ENCODE measurements at places on chromosomes 2 and 18. TPM values are rescaled to one million over a fixed set of nuclear protein-coding genes. Genes with fewer than 3 reads are reported as not detected.

- no peak overlapping the region for H3K27ac ChIP-seq
- no peaks in the 10 kb centered on the region for H3K4me1 ChIP-seq
- peak; percentile 35 for DNase-seq
Measured at GRCh38 chr2:95344215-95344583, 47.1 kb downstream of the KCNIP3 start.

- H3K4me3 ChIP-seq, result no peak overlapping the region
- no peak for DNase-seq
- no peaks in the 10 kb centered on the region for H3K36me3 ChIP-seq
- H3K4me1 ChIP-seq, result peaks cover 4% of the 10 kb centered on the region
Measured at GRCh38 chr2:189613650-189614420, 33.2 kb upstream of the SLC40A1 start.

Gene CKAP2L
- 0.95 TPM for total RNA-seq

Gene KIF1A
- 0.37 TPM for total RNA-seq

Gene DTYMK
- total RNA-seq, result 18.7 TPM
